ENCODE measurements at places on chromosomes 13 and 19.

DNA sequence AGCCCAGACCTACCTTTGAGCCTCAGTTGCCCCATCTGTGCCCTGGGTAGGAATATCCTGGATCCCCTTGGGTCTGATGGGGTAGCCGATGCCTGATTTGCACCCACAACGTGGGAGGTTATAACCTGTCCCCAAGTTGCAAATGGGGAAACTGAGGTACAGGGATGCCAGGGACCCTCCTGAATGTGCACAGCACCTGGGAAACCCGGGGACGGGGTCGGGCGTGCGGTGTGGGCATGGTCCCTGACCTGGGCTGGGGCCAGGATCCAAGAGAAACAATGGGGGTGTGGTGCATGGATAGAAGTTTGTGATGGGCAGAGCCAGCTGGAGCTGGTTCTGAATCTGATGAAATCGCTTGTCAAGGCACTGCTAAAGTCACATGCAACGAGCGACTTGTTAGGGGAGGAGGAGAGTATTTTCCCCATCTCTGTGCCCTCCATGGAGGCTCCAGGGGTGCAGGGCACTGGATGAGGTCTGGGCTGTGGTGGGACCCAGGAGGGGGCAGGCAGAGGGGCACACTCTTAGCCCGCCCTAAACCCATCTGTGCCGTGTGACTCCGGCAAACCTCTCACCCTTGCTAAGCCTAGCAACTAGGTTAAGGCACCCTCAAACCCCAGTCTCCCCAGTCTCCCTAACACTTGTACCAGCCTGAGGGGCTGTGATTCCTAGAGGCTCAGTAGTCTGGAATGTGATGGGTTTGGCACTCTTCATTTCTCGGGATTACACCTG is 749 bp downstream of the GDF15 start:
- peak; percentile 37 for DNase-seq

DNA sequence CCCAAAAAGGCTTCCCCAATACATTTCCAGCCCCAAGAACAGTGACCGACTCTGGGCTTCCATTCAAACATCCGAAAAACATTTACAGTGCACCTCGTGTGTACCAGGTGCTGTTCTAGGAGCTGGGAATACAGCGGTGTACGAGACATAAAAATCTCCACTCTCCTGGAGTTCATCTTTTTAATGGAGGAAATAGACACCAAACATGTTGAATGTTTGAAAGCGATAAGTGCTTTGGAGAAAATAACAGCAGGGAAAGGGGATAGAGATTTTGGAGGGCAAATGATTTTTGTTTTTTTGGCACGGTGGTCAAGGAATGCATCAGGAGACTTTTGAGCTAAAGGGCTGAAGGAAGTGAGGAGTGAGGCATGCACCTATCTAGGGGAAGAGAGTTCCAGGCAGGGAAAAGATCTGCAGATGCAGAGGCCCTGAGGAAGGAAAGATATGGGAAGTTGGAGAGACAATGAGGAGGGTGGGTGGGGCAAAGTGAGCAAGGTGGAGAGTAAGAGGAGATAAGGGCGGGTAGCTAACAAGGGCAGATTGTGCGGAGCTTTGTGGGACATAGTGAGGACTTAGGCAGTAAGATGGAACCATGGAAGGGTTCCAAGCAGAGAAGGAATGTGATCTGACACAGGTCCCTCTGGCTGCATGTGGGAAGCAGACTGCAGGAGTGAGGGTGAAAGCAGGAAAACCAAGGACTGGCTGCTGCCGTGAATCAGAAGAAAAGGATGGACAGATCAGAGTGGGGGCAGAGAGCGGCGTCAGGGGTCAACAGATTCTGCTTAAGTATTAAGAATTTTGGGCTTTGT is 703 bp upstream of the FBL start:
- no peak for DNase-seq

DNA sequence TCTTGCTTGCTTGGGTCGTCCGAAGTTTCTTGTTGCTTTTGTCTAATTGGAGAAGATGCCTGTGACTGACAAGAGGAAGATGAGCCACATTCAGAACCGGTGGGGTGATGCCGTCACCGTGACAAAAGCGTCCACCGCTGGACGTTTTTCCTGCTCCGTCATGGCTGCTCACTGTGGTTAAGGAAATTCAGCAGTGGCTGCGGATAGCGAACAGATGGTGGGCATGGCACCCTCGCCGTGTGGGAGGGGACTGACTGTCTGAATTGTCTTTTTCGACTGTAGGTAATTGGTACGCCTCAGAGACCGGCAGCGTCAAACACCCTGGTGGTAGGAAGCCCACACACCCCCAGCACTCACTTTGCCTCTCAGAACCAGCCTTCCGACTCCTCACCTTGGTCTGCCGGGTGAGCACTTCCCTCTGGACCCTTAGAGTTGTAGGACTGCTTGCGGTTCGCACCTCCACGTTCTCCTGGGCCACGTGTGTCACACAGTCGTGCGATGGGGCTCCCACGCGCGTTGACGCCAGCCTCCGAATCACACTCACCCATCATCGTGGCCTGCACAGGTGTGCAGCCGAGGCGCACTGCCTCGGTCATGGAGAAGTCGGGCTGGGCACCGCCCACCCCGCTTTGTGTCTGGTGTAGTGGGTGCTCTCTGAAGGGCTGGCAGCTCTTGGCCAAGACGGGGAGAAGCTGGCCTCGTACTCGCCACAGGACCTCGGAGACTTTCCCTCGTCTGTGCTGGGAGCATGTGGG is 26.5 kb downstream of the ATP4B start:
- no peak for DNase-seq

DNA sequence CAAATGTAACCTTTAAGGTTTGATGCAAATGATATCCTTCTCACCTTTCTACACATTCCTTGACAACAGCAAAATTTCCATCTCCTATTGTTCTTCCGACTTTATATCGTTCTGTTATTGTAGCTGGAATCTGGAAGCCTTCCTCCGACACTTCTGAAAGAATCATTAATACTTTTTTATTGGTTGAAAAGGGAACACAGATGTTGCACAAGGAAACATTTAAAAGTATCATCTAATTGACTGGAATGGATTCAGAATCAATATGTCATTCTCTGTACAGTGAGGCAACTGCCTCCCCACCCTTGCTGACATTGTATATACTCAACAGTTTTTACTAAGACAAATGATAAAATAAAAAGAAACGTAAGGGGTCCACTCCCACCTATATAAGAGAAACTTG is 295.2 kb downstream of the DCLK1 start:
- DNase-seq: no peak

- no peak for DNase-seq
These were observed 11.2 kb upstream of the LYPD3 start for GRCh38 chr19:43476606-43477005.

GRCh38 chr13:21436582-21436981 is 22.5 kb downstream of the ZDHHC20 start:
- DNase-seq: no peak

DNA sequence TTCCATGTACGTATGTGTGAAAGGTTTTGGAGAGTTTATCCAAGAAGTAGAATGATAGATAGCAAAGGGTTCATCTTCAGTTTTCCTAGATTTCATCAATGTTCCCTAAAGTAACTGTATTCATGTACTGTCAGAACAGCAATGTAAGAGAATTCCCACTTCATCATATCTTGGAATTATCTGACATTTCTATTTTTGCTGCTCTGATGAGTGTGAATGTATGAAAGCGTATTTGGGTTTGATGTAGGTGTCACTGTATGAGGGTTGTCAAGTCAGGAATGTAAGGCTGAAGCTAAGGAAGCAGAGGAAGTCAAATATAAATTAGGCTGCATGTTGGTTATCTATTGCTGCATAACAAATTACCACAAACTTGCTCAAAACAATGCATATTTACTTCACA is 7.2 kb upstream of the KATNAL1 start:
- no peak for DNase-seq

DNA sequence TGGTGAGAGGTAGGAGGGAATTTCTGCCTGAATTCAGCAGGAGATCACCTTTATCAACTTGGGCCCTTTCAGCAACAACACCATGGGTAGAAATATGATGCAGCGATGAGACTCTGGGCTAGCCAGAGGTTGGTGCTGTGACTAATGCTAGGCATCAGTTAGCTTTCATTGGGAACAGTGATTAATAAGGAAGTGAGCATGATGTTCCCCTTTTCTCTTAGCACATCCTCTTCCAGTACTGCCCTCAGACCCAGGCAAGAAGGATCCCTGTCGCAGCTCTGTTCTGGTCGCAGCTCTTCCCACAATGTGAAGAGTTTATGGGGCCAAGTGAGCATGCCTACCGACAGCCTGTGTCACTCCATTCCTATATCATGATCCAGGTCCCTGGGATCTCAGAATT is 100.5 kb downstream of the FLT1 start:
- DNase-seq: peak; percentile 89

DNA sequence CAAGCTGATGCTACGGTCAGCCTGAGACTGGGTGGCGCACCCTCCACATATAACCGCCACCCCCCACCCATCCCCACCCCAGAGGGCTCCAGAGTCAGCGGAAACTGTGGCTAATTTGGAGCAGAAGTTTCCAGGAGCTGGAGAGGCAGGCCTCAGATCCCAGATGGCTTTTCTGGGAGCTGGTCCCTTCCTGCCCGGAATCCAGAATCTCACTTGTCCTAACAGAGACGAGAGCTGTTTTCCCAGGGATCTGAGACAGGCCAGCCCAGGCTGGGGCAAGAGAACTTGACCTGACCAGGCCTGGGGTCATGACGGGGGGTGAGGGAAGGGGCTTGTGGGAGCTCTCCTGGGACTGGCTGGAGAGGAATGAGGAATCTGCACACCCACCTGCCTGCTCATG is 6.5 kb downstream of the EPHX3 start:
- no peak for DNase-seq

GRCh38 chr13:49472186-49472585 is 23.6 kb upstream of the PHF11 start:
- DNase-seq: no peak

GRCh38 chr13:27997904-27998522 is 9.5 kb upstream of the URAD start:
- peak; percentile 43 for DNase-seq

DNA sequence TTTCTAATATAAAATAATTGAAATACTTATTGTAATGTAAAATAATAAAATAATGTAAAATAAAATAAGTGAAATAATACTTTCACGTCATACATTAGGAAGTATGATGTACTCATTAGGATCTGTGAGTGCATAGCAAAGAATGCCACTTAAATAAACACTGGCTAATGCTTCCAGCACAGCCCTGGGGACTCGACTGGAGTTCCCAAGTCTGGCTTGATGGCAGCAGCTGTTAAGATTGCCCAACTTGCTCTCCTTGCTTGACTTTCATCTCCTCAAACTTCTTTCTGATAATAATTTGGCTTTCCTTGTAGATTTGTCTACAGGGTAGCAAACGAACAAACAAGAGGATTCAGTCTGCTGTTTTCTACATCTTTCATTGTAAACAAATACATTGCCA is 191.9 kb downstream of the COG6 start:
- no peak for DNase-seq

DNA sequence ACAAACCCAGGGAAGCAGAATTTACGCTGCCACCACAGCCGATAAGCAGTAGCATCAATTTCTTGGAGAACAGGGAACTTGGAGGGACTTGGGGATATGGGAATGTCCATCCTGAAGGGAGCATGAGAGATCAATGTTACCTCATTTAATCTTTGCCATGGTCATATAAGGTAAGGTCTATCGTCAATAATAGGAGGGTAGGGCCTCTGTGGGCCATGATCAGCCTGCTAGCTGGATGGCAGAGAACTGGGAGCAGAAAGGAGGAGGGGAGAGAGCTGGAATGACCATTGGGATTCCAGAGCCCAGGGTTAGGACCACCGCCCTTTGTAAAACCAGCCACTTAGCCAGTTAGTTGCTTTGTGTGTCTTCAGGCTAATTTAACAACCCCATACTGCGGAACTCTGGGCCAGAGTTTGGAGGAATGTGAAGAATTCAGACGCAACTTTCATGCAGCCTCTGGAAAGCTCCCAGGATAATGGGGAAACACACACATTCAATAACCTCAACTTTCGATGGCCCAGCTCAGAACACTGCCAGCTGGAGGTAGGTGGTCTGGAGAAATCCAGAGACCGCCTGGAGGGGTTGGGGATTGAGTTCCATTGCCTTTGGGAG is 40.3 kb downstream of the ZNF557 start:
- no peak for DNase-seq

- peak; percentile 5 for DNase-seq
These were observed 557 bp downstream of the ZNF576 start for GRCh38 chr19:43596842-43597461.

GRCh38 chr19:7200736-7201135 is 93.5 kb downstream of the INSR start:
- DNase-seq: no peak

GRCh38 chr13:30668312-30668711 is 50.6 kb downstream of the USPL1 start:
- DNase-seq: no peak

DNA sequence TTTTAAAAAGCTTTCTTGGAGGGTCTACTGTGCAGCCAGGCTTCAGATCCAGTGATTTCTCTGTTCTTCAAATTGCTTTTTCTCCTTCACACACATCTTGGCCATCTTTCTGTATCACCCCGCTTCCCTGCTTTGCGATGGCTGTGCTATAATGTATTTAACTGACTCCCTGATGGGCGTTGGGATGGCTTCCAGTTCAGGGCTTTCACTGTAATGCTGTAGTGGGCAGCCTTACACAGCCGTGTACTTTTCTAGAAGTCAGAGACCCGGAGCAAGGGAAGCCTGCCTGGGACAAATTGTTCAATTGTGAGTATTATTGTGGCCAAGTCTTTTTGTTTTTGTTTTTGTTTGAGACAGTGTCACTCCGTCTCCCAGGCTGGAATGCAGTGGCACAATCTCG is 19.4 kb upstream of the PAK4 start:
- DNase-seq: no peak

DNA sequence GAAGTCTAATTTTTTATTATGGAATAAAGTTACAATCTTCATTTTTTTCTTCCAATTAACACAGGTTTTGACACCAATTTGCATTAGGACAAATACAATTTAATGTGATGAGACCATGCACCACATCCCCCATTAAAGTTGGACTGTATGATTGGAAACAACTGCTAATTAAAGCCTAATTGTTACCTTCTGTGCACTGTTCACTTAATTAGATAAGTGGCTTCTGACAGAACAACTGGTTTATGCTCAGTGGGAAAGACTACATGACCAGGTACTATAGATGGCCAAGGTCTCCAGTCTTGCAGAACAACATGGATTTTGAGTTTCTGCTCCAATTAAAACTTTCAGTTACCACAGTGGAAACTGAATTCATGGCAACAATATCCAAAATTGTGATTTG is 198.1 kb downstream of the FGF14 start:
- DNase-seq: no peak

- no peak for DNase-seq
These were observed 276.7 kb downstream of the SLC7A1 start for GRCh38 chr13:29318741-29319140.

GRCh38 chr13:97257228-97257755 is 35.2 kb downstream of the MBNL2 start:
- DNase-seq: no peak

- no peak for DNase-seq
These were observed 584.2 kb upstream of the SLITRK1 start for GRCh38 chr13:84466461-84466860.

DNA sequence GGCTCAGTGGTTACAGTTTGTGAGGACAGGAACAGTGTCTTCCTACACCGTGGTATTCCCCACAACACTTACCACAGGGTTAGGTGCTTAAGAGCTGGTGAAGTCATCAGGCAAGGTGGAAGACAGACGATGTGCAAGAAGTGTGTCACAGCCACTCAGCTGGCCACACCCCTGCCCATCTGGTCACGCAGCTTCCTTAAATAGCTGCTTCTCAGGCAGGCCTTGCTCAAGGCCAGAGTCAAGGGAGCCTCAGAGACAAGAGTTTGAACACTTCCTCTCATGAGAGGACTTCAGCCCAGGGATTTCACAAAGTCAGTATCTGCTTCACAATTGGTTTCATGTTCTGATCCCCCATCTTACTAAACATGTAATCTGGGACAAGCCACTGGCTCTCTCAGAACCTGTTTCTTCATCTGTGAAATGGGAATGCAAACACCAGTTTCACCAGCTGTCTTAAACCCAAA is 80.3 kb upstream of the FRY start:
- DNase-seq: peak; percentile 100

All from inflammatory macrophage treated with lipopolysaccharide for 4 hours (primary cell).